Psoas muscle (tissue), 8 donors: ENCODE measurements at places on chromosomes 6 and 20.

DNA sequence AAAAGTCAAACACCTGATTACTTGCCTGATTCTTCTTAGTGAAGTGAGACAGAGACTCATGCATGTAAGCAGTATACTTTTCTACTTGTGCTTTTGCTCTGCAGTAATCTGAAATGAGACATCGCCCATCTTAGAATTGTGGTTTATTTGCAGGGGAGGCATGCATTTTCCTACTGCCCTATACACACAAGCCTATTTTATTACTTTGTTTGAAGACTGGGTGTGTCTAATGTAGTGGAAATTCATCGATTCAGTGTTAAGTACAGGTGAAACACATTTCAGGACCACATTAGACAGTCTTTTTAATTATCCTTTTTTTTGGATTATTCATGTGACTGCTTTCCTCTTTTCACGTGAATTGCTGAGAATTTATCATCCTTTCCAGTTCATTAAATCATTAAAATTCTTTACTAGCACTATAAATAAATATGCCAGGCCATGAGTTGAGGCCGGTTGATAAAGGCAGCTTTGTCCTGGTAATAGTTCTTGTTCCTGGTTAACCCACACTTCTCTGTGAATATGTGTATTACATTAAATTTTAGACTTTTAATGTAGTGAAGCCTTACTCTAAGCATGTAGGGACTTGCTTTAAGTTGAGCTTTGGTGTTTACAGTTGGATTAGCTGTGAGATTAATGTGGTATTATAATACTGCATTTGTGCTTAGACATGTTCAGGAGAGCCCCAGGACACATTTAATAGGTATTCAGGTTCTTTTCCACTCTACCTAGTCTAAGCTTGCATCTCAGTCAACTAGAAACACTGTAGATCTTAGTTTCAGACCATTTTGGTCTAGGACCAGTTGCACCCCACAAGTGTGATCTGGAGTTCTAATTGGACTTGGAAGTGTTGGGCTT, 10.8 kb upstream of the BTBD3 start:
- no peak for DNase-seq

GRCh38 chr6:44590471-44590870, 203.0 kb downstream of the CDC5L start:
- DNase-seq = no peak

GRCh38 chr6:14305624-14306023, 188.1 kb downstream of the CD83 start:
- DNase-seq = no peak

DNA sequence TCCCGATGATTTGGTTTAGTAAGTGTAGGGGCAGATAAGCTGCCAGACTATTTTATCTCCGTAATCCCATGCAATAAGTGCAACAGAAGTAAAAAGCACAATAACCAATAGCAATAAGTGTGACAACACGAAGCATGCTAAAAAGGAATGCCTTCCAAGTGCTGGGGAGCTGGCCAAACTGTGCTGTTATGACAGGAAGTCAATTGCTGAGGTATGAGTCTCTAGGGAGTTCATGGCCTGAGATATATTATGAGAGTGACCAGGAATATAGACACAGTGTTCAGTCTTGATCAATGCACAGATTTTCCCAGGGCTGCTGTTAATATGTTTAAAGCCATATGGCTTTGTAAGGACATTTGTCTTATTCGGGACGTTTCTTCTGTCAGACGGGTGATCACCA, 10.5 kb upstream of the ANGPT4 start:
- DNase-seq = no peak

- DNase-seq = no peak
Observed at GRCh38 chr6:45132658-45133294, 195.4 kb upstream of the RUNX2 start.

GRCh38 chr20:56392881-56393482, 537 bp downstream of the CSTF1 start:
- DNase-seq = no peak

- DNase-seq = no peak
Observed at GRCh38 chr6:43547222-43547621, 28.6 kb downstream of the XPO5 start.

DNA sequence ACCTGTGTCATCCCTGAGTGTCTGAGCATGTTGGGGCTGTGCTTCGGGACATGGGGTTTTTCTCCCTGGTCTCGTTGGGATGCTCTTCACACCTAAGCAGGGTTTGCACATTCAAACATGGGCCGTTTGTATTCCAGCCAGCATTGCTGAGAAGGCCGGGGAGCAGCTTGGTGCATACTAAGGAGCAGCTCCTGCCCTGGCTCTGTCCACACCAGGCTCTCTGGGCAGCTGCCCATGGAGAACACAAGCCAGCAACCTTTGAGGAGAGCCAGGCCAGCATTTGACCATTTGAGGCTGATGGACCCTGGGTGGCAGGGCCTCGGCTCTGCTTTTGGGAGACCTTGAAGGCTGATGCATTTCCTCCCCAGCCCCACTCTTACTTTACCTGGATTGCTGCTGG, 92.1 kb downstream of the PHACTR3 start:
- no peak for DNase-seq

DNA sequence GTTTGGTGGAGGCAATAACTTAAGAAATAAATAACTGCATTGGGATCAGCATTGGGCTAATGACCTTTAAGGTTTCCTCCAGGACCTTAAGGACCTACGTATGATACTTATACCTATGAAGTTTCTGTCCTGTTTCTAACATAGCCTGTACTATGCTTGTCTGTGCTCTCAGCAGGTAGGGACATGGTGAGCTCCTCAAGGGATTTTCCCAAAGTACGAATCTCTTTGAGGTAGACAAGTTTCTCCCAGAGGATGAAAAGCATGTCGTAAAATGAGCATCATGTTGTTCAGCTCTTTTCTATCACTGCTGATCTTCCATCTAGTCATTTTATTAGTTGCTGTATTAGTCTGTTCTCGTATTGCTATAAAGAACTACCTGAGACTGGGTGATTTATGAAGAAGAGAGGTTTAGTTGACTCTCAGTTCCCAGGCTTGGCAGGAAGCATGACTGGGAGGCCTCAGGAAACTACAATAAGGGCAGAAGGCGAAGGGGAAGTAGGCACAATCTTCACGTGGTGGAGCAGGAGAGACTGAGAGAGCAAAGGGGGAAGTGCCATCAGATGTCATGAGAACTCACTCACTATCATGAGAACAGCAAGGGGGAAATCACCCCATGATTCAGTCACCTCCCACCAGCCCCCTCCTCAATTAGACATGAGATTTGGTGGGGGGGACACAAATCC, 77.8 kb upstream of the TGM3 start:
- DNase-seq = no peak

- DNase-seq = no peak
Observed at GRCh38 chr20:21315138-21315537, 12.0 kb downstream of the XRN2 start.
